Psoas muscle (tissue), 8 donors: ENCODE measurements at places on chromosomes 1 and 21. TPM values are rescaled to one million over a fixed set of nuclear protein-coding genes. Genes with fewer than 3 reads are reported as not detected.

DNA sequence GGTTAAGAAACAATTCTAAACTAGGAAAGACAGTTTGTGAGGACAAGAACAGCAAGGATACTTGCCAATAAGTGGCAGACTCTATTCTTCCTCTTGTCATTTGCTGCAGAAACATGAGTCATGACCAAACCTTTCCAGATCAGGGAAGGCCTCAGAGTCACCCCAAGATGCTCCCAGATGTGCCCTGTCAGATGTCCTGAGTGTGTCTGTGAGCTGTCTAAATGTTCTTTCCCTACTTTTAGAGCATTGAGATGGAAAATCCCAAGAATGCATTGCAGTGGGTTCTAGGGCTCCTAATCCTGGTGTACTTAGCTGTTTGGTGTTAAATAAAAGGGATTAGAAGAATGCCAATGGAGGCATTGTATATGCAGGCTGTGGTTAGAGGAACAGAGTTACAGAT lies 57.5 kb upstream of the KIAA0040 start:
- no peaks in the 10 kb centered on the region for H3K27me3 ChIP-seq
- no peaks in the 10 kb centered on the region for H3K36me3 ChIP-seq
- H3K4me1 ChIP-seq: no peaks in the 10 kb centered on the region
- no peak overlapping the region for H3K4me3 ChIP-seq

DNA sequence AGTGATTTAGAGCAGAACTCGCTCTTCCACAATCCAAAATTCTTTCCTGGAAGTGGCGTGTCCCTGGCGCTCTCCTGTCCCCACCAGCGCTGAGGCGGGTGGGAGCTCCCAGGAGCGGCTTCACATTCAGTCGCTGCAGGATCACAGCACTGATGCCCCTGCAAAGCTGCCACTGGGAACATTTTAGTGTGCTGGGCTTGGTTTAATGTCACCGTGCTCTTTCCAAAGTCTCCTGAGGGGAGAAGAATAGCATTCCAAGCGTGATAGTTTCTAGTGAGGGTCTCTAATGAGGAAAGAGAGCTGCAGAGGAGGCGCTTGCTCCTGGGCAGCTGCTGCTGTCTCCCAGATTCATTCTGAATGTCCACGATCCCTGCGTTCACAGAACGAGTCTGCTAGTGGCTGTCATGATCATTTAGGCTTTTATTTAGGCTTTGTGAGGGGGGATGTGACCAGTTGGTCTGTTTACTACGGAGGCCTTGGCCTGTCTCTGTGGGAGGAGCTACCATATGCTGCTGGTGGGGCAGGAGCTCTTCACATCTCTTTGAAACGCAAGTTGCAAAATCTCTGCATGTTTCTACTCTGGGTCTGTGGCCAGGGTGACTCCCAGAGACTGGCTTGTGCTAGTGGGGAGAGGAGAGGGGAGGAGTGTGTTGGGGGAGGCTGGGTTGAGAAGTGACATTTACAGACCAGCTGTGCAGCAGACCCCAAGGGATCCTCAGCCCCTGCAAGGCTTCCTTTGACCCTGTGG lies 23.4 kb downstream of the OLFML3 start:
- peaks cover 3% of the 10 kb centered on the region for H3K4me1 ChIP-seq
- H3K27ac ChIP-seq: no peak overlapping the region
- H3K4me3 ChIP-seq: no peak overlapping the region
- no peak for DNase-seq
- H3K36me3 ChIP-seq: no peaks in the 10 kb centered on the region

DNA sequence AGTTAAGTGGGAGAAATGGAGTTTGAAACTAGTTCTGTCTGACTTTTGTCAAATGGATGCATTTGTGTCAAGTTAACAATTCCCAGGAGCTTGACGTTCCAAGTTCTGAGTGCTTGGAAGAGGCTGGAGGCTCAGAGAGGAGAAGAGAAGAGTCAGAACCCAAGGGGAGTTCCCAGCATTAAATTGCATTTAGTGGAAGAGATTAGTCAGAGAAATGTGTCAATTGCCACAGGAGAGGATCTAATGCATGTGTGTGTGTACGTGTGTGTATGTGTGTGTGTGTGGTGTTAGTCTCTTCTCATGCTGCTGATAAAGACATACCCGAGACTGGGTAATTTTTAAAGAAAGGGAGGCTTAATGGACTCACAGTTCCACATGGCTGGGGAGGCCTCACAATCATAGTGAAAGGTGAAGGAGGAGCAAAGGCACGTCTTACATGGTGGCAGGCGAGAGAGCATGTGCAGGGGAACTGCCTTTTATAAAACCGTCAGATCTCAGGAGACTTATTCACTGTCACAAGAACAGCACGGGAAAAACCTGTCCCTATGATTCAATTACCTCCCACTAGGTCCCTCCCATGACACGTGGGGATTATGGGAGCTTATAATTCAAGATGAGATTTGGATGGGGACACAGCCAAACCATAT lies 101.5 kb upstream of the TMEM51 start:
- no peaks in the 10 kb centered on the region for H3K36me3 ChIP-seq
- no peak overlapping the region for H3K27ac ChIP-seq
- no peaks in the 10 kb centered on the region for H3K27me3 ChIP-seq

Gene LDLRAD2
- not detected for total RNA-seq

Gene OLFML2B
- 5.0 TPM for total RNA-seq

Gene DLGAP3
- total RNA-seq: 0.08 TPM

Gene ERICH3
- 0.04 TPM for total RNA-seq
